CD8-positive, alpha-beta memory T cell (primary cell): ENCODE measurements at places on chromosomes 2 and 18. TPM values are rescaled to one million over a fixed set of nuclear protein-coding genes. Genes with fewer than 3 reads are reported as not detected.

The ATP5F1A gene
- 456 TPM for total RNA-seq

The PTPRM gene
- 7.4 TPM for total RNA-seq

The PIEZO2 gene
- not detected for total RNA-seq

The ARL4C gene
- 54.0 TPM for total RNA-seq

The LOXHD1 gene
- total RNA-seq, result not detected

The CPS1 gene
- total RNA-seq, result 2.3 TPM

The PMAIP1 gene
- 82.8 TPM for total RNA-seq

The CLHC1 gene
- 8.4 TPM for total RNA-seq

The LGALSL gene
- total RNA-seq, result 0.98 TPM

The PARD3B gene
- 0.26 TPM for total RNA-seq

The STARD6 gene
- total RNA-seq, result 0.46 TPM

The TUBA4B gene
- total RNA-seq, result not detected

The MALT1 gene
- total RNA-seq, result 35.8 TPM

The DPYSL5 gene
- total RNA-seq, result not detected
